ENCODE measurements at places on chromosomes 12 and 14.
A peak's percentile ranks its signal among the peaks of the same experiment; 100 is the strongest.

DNA sequence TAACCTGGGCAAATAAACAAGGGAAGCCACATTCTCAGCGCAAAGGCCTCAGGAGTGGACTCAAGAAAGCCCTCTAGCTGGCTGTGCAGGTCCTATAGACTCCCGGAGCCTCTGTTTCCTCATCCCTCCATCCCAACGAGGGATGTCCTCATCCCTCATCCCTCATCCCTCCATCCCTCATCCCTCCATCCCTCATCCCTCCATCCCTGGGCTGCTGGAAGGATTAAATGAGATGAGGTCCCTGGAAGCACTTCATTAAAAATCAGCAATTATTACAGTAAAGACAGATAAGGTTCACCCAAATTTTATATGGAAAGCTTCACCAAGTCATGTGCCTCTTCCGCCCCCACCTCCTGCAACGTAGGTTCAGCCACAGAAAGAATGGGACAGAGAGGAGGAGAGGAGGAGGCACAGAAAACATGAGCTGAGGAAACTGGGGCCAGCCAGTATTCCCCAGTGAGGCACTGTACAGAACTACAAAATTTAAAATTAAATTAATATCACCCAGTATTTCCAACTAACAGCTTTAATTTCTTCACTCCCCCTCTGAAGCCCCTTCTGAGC lies 4.8 kb downstream of the ITPK1 start:
- DNase-seq, result no peak

- DNase-seq, result no peak
These were observed 397.3 kb downstream of the ZFP36L1 start for GRCh38 chr14:68395604-68396003.

GRCh38 chr14:61355892-61356325 lies 34.5 kb downstream of the PRKCH start:
- DNase-seq, result peak; percentile 50

GRCh38 chr12:106274575-106275121 lies 26.8 kb upstream of the CKAP4 start:
- DNase-seq, result no peak

- DNase-seq, result peak; percentile 21
These were observed 72.4 kb downstream of the TTC9 start for GRCh38 chr14:70714055-70714550.

GRCh38 chr14:104509673-104510072 lies 69.9 kb upstream of the C14orf180 start:
- no peak for DNase-seq

GRCh38 chr12:87667378-87667777 lies 361.8 kb downstream of the C12orf50 start:
- no peak for DNase-seq
